CD4-positive, alpha-beta T cell treated with Interleukin-6 for 4 hours (primary cell): ENCODE measurements at places on chromosomes 1 and 21.

DNA sequence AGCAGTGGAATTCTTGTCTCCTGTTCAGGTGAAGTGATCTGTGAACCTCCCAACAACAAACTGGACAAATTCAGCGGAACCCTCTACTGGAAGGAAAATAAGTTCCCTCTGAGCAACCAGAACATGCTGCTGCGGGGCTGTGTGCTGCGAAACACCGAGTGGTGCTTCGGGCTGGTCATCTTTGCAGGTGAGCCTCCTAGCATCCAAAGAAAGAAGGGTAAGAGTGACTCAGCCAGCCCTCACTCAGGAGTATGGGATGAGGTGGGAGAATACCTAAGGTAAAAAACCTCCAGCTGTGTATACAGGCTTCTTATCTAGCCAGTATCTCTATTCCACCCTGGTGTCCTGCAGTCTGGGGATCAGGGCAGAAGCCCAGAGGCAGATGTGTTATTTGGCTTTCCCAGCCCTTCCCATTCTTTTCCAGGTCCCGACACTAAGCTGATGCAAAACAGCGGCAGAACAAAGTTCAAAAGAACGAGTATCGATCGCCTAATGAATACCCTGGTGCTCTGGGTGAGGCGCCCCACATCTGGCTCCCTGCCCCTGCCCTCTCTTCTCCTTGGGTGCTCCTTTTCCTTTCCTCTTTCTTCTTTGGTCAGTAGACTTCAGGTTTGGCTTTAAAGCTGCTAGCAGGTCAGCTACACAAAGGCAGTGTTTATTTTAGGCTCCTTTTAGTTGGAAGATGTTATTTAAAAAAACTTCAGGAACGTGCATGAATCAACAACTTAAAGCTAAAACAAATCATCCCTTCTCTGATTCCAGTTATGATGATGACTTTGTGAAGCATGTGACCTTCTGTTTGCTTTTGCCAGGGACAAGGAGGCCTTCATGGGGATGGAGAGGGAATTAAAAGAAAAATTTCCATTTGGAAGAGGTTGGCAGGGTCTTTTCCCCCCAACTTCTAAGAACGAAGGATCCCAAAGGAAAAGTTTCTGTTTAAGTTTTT lies 9.0 kb downstream of the ATP8B2 start:
- no peak for DNase-seq

- no peak for DNase-seq
Measured at GRCh38 chr1:118485757-118486156, 300.7 kb upstream of the SPAG17 start.

GRCh38 chr1:75136921-75137641 lies 2.9 kb downstream of the LHX8 start:
- no peak for DNase-seq

GRCh38 chr1:2166254-2166653 lies 28.3 kb downstream of the FAAP20 start:
- DNase-seq, result no peak

GRCh38 chr1:156368157-156368658 lies 803 bp upstream of the RHBG start:
- no peak for DNase-seq

- no peak for DNase-seq
Measured at GRCh38 chr1:117020526-117021156, 19.1 kb downstream of the CD101 start.

DNA sequence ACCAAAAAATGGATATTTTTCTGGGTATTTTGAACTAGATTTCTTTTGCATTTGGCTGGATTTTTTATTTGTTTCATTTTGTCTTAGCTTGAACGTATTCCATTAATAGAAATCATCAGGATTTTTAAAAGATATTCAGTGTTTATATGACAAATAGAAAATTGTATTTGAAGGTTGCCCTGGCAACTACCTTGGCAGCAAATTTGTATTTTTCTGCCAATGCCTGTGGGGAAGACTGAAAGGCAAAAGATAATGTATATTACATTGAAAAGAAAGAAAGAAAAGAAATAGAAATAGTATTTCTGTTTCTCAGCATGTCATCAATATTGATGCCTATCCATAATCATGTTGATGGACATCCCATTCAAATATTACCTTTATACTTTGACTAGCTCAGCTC lies 16.8 kb downstream of the VCAM1 start:
- DNase-seq, result no peak

DNA sequence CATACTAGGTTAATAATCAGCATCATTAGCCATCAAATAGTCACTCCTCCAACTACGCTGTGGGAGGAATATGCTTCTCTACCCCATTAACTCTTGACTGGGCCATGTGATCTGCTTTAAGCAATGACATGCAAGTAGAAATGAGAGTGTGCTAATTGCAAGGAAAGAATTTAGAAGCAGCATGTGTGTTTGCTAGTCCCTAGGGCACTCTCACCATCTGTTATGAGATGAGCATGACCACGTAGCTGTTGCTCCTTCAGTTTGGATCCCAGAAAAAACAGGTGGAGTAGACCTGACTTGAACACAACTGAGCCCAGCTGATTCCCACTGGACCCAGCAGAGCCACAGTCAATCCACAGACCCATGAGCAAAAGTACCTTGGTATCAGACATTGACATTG lies 19.7 kb upstream of the RGS7 start:
- no peak for DNase-seq
